Stimulated activated CD4-positive, alpha-beta T cell treated with anti-CD3 and anti-CD28 coated beads, Interleukin-12 subunit alpha, Interleukin-12 subunit beta, amount 100 ng/mL, for 4 hours (primary cell): ENCODE measurements at places on chromosomes 3 and 15.

DNA sequence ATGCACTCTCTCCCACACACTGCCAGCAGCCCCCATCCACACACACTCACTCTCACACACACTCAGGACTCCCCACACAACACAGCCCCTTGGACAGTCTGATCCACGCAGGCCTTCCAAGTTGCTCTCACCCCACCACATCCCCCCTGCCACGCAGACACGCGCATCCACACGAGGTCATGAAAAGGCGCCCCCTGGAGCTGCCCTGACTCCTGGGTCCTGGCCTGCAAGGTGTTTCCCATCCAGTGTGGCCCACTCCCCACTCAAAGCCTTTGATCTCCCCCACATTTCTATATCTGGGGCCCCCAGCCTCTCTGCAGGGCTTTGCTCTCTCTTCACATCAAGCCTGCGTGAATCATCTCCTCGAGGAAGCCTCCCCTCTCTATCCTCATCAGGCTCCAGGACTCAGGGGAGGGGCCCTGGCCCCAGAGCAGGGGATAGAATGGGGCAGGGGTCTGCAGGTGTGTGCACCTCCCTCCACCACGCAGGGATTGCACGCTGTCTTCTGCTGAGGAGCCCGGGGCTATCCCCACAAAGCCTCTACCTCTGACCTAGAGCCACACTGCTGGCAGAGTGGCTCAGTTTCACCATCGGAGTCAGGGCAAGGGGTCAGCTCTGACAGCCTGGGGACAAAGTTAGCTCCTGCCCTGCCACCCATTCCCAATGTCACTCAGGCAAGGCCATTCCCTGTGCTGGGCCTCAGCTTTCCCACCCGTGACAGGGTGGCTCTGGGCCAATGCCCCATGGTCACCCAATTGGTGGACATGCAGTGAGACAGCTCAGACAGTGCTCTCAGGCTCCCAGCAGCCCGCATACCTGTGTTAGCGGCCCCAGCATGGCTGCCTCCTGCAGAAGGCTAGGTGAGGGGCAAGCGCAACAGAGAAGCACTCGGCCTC, 6.4 kb downstream of the MYL3 start:
- no peak for DNase-seq

- DNase-seq: no peak
Measured at GRCh38 chr3:51908026-51908425, 4.9 kb upstream of the IQCF1 start.

GRCh38 chr3:11919390-11919789, 72.7 kb upstream of the TAMM41 start:
- DNase-seq: no peak

DNA sequence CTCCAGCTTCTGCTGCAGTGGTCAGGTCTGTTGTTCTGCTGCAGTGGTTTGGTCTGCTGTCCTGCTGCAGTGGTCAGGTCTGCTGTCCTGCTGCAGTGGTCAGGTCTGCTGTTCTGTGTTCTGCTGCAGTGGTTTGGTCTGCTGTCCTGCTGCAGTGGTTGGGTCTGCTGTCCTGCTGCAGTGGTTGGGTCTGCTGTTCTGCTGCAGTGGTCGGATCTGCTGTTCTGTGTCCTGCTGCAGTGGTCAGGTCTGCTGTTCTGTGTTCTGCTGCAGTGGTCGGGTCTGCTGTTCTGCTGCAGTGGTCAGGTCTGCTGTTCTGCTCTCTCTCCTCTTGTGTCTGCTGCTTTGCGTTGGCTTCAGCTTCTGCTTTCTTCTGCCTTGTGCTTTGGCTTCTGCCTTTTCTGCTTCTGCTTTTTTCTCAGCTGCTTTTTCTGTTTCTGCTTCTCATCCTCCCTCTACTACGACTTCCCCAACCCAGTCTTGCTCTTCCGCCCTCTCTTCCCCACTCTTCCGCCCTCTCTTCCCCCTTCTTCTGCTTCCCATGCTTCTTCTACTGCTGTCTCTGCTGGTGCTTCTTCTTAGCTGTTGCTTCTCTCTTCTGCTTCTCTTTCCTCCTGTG, 50.7 kb downstream of the FAM43A start:
- DNase-seq: no peak

GRCh38 chr3:171379281-171379680, 80.9 kb downstream of the TNIK start:
- no peak for DNase-seq

DNA sequence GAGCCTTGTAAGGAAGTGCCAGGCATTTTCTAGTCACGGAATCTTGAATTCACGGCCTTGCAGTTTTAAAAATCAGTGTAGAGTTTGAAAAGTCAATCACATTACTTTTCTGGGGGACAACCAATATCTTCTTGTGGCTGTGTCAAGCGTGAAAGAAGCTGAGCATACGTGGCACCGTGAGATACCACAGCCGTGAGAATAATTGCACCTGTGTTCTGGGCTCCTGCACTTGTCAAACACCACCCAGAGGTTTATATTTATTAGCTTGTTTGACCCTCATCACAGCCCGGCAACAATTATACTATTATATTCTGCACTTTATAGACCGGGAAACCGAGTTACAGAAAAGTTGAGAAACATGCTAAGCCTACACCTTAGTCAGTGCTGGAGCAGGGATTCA, 45.2 kb downstream of the ARRDC4 start:
- no peak for DNase-seq

DNA sequence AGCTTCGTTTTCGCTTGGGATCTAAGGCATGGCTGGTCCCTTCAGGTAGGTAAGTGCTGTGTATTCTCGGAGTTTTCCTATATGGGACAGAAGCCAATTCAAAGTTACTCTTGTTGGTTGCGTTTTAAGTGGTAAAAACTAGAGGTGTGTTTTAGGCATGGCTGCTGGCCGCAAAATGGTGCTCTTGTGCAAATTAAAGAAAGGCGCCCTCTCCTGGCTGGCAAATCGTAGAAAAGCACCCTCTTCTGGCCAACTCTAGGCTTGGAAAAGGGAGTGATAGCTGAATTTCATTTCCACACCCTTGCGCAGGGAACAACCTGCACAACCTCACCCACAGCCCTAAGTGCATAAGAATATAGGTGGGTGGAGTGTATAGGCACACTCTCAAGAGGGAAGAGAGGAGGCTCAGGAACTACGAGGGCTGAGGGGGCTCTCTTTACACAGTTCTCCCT, 23.5 kb downstream of the DRD3 start:
- no peak for DNase-seq

- no peak for DNase-seq
Measured at GRCh38 chr15:41443275-41443674, 26.4 kb downstream of the RTF1 start.

DNA sequence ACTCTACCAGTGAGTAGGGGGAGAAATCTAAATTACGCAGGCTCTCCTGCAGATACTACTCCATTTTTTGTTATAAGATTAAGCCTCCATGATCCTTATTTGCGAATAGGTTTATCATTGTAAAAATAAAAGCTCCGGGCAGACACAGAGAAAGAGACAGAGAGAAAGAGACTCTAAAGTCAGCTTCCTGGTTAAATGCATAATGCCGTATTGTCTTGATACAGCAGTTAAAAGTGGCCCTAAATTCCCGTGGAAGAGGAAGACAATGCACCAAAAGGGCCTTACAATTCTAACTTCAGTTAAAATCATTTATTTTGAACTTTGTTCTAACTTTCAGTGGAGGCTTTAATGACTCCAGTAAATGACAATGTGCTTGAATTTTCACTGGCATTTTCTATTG, 98.3 kb downstream of the SLC9A9 start:
- no peak for DNase-seq

- no peak for DNase-seq
Measured at GRCh38 chr15:38691377-38691776, 126.8 kb upstream of the RASGRP1 start.

DNA sequence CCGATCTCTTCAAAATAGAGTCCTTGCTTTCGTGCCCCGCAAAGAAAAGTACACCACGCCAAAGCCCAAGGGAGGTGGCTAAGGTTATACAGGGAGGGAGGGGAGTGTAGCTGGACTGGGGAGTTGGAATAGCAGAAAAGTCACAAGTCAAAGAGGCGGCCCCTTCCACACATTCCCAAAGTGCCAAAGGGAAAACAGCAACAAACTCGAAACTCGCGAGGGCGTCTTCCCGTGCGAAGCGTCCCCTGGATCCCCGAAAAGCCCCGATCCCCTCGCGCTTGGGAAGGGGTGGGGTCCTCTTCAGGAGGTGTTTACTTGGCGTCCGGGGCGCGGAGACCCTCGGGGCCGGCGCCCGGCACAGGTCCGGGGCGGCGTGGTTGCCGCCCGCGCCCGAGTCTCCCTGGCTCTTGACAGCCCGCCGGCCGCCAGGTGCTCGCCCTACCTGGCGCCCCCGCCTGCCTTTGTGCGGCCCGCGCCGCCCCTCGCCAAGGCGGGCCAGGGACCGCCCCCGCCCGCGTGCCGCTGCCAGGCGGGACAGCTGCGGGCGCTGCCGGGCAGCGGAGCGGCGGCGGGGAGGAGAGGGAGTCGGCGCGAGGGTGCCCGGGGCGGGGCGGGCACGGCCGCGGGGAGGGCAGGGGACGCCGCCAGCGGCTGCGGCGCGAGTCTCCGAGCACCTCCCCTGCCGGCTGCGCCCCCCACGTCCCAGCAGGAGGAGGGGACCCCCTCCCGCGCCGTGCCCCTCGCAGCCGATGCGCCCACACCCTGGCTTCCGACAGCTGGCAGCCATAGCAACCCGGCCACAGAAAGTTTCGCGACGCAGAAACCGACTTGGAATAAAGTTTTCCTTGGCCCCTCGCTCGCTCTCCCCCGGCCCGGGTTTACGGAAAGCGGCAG, 966 bp downstream of the MYO1E start:
- DNase-seq: peak; percentile 2

DNA sequence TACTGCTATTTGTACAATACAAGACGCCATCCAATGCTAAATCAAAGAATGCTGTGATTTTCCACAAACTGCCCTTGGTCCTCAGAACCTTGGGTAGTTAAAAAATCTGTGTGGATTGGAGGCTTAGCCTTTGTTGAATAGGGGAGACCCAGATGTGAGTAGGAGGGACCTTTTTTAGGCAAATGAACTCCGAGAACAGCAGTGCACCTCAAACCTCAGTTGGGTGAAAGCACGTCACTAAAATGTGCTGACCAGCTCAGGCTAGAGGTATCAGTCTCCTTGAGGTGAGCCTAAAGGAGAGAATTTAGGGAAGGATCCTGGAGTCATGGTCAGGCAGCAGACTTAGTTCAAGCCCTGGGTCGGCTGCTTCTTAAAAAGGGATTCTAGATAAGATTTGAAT, 200.7 kb downstream of the SOX2 start:
- DNase-seq: no peak

DNA sequence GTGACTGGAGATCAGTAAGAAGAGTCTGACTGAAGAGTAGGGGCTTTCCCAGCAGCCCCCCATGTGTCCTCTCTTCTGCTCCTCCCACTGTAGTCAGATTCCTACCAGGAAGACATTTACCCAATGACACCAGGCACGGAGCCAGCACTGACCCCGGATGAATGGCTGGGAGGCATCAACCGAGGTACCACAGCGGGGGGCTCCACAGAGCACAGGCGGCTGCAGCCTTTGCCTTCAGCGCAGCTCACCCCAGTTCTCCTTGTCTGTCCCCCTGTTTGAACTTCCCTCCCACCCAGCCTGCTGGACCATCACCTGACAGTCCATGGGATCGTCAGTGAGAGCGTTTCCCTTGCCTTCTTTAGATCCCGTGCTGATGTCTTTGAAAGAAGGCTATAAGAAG, 101.6 kb downstream of the ANP32A start:
- DNase-seq: no peak

GRCh38 chr15:81111510-81112470, 22.3 kb upstream of the CFAP161 start:
- DNase-seq: no peak

DNA sequence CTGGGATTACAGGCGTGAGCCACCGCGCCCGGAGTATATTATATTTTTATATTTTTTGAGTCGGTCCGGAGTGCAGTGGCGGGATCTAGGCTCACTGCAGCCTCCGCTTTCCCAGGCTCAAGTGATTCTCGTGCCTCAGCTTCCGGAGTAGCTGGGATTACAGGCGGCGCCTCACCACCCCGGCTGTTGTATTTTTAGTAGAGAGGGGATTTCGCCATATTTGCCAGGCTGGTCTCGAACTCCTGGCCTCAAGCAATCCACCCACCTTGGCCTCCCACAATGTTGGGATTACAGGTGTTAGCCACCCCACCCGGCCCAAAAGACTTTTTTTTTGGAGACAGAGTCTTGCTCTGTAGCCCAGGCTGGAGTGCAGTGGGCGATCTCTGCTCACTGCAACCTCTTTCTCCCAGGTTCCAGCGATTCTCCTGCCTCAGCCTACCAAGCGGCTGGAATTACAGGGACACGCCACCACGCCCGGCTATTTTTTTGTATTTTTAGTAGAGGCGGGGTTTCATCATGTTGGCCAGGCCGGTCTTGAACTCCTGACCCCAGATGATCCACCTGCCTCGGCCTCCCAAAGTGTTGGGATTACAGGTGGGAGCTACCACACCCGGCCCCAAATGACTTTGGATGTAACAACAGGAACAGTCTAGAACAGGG, 1.0 kb downstream of the ZNF589 start:
- DNase-seq: peak; percentile 10

- DNase-seq: no peak
Measured at GRCh38 chr3:120608506-120608905, 12.4 kb downstream of the NDUFB4 start.

GRCh38 chr3:188442430-188442829, 288.5 kb downstream of the LPP start:
- DNase-seq: no peak

DNA sequence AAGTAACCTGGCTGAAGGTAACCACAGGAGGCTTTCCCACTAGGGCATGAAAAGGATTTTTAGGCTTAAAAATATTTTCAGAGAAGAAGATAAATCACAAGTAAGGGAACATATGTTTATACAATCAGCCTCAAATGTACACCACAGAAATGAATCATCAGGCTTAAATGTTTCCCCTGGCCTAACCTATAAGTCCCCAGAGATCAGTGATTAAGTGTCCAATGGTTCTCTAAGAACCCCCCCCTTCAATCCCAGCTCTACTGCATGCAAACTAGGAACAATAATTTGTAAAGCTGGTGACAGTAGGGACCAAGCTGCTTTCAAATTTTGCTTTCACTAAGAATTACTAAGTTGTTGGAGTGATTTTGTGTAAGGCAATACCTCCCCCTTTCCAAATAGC, 431.6 kb upstream of the LMCD1 start:
- DNase-seq: no peak

DNA sequence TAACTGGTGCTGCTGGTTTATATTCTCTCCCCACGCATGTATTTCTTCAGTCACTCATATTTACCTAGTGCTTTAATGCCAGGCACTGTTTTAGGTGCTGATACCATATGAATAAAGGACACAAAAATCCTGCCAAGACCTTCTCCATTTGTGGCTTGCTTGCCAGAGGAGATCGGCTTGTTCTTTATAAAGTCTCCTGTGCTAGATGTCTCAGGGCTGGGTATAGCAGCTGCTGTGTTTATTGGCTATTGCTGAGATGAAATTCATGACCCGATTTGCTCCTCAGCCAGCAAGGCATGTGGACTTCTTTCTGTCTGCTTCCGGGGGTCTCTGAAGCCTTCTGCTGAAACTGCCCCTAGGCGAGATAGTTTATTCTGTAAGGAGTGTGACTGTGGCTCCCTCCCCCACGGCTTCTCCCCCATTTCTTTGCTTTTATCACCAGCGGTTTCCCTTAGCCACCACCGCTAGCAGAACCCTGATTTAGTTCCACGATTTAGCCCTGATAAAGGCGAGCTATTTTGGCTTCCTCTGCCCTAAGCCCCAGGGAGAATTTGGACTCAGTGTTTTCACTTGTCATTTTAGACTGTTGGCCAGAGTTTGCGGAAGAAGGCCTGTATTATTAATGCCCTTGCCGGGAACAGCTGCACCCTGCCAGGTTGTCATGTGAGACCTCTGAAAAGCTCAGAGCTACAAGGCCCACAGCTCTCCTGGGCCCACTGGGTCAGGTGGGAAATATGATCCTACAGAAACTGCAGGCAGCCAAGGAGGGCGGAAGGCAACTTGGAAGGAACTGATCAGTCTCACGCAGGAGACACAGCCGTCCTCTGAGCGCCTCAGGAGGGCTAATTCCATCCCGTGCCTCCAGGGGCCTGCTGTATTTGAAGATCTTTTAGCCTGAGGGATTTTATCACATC, 46.8 kb downstream of the ST6GAL1 start:
- DNase-seq: no peak
